ACHN (cell line): ENCODE measurements at places on chromosomes 6 and 20.

GRCh38 chr6:156910938-156911337 is 133.8 kb downstream of the ARID1B start:
- DNase-seq: no peak

- no peak for DNase-seq
These were observed 203.3 kb downstream of the PREX1 start for GRCh38 chr20:48624315-48625020.

DNA sequence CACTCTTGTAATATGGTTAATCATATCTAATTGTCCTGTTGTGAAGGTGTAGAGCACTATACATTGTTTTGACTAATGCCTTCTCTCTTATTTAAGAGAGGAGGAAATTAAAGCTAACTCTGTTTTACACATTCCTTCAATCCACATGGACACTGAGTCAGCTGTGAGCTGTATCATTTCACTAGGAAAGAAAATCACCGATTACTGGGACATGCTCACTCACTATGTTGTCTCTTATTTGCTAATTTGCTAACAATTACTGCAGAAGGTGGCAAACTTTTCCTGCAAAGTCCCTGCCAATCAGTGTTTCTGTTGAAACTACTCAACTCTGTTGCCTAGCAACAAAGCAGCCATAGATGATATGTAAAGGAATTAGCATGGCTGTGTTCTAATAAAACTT is 98.2 kb downstream of the BCAS1 start:
- no peak for DNase-seq

GRCh38 chr20:51889466-51889865 is 87.1 kb upstream of the SALL4 start:
- DNase-seq: no peak

DNA sequence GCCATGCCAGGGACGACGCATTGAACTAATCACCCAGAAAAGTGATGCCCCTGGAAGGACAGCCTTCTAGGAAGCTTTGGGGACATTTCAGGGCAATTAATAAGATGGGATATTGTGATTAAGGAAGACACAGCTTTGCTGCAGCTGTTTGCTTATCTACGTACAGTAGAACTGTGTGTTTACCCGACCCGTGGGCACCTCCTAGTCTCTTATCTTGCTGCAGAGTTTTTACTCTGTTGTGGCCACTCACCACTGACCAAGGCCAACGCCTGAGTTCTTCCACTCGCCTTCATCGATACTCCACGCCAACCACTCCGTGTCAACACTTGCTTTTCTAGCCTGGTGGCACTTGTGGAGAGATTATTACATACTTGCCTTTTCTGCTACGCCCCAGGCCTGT is 105.9 kb upstream of the MLN start:
- no peak for DNase-seq

DNA sequence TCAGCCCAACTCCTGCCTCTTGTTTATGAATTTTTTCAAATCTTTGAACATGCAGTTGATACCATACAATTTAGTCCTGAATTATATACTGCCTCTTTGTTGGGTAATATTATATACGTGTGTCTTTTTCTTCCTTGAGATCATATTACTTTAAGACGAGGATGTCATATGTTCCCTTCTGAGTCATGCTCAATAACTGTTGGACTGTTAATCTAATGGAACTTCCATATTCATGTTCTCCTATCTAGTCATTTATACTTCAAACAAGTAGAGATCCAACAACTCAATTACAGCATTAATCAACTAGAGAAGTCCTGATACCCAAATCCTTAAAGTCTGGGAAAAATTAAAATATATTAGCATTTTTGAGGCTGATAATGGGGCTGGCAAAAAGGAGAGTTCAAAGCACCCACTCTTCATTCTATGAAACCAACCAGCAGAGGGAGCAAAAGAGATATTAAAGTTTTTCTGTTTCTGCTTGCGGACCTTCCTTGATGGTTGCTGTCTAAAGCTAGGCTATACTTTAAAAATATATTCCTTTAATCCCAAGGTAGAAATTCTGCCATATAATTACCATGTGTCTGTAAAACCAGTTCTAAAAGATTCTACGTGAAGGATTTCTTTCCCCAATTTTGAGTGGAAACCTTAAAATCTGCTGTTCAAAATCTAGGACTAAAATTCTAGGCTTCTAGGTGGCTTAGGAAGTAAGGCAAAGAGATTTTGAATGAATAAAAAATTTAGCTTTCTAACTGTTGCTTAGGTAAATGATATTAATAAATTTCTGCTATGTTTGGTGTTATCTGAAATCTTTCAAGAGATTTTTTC is 498.9 kb downstream of the BCKDHB start:
- DNase-seq: peak; percentile 26

- no peak for DNase-seq
These were observed 91.0 kb downstream of the NFATC2 start for GRCh38 chr20:51451484-51451883.

- DNase-seq: no peak
These were observed 24.6 kb downstream of the TRAM2 start for GRCh38 chr6:52552278-52552643.

DNA sequence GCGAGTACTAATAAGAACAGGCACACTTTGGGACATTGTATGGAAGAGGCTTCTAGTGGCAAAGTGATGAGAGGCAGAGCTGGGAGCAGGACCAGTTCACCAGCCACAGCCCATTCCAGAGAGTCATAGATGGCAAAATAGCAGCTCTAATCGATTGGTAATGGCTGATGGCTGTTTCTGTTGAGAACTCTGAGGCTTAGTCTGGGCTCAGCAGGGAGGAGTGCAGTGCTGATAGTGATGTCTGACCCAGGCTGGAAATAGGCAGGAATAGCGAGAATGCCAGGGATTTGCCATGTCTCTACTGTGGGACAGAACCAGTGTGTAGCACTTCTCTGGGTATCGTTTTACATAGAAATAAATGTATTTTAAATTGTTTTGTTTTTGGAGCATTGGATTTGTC is 620.0 kb upstream of the FLRT3 start:
- no peak for DNase-seq

DNA sequence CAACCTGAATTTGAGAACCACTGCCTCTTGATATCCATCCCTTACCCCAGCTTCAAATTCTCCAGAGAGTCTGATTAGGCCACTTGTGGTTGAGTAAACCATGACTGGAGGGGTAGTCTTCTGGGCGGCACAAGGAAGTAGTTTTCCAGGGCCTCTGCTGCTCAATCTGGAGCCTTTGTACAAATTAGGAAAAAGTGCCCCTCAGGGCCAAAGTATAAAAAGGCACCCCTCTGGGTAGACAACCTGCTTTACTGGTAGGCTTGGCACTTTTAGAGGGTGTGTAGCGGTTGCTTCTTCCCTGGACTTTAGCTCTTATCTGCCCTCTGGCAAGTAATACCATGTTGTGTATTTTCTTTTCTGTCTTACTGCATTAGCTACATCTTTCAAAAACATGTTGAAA is 32.9 kb upstream of the RPL7L1 start:
- DNase-seq: no peak

DNA sequence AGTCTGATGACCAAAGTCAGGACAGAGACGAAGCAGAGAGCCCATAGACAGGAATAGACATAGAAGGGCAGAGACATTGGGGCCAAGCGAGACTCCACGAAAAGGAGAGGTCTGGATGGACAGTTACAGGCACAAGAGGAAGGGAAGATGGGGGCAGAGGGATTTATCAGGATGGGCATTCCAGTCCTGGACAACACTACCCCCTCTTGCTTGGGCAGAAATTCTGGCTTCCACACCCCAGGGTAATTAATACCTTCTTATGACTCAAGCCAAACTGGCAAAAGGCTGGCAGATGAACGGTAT is 82.2 kb upstream of the MAFB start:
- no peak for DNase-seq

GRCh38 chr6:54878718-54879117 is 32.1 kb downstream of the FAM83B start:
- peak; percentile 4 for DNase-seq

GRCh38 chr20:23663180-23663579 is 25.4 kb upstream of the CST3 start:
- no peak for DNase-seq

DNA sequence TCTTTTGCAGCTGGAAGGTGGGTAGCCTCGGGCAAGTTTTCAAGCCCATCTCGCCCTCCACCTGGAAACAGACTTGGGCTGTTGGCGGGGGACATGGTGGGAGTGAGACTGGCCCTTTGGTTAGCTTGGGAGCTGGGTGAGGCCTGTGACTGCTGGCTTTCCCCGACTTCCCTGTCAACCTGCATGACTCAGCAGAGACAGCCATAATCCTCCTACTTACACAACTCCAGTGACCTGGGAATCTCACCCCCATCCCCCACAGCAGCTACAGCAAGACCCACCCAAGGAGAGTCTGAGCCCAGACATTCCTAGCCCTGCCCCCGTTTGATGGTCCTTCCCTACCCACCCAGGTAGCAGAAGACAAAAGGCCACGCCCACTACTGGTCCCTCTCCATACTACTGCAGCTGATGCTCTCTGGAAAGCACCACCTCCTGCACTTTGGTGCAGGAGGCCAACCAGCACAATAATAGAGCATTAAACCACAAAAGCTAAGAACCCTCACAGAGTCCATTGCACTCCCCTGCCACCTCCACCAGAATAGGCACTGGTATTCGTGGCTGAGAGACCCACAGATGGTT is 188.4 kb downstream of the TRDN start:
- DNase-seq: no peak

DNA sequence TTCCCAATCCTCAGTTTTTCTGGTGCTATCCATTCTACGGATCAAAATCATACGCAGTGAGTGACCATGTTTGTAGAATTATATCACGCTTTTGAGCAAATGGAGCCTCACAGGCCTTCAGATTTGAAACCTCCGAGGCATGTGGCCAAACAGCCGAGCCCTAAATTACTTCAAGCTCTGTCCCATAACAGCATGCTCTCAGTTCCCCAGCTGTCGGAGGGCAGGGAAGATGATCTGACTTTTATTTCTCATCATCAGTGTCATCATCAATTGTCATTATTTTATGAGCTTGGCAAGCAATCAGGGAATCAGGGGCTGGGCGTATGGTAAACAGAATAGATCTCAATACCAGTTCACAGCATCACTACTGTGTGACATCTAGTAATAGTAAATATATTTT is 73.2 kb downstream of the PSMG4 start:
- DNase-seq: no peak

GRCh38 chr6:5085648-5086293 is 630 bp downstream of the PPP1R3G start:
- peak; percentile 37 for DNase-seq

- no peak for DNase-seq
These were observed 8.1 kb upstream of the C20orf144 start for GRCh38 chr20:33653900-33654596.
